ENCODE measurements at places on chromosomes 7 and 10.

DNA sequence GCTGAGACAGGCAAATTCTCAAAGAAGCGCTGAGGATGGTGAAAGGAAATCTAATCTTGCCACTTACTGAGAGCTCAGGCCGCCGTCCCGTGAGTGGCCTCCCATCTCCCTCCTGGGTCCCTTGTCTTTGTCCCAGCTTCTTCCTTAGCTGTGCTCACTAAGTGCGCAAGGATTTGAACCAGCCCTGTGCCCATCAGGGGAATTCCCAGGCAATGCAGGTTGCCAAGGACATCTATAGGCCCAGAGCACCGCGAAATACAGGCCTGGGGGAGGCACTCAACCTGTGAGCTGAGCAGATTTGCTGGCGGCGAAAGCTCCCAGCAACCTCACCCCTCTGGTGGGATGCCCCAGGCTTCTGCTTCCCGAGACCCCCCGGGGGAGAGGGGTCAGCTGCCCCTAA lies 64.8 kb downstream of the OAT start:
- DNase-seq, result peak; percentile 52

- no peak for DNase-seq
Observed at GRCh38 chr7:39603924-39604323, 19.4 kb upstream of the RALA start.

- DNase-seq, result no peak
Observed at GRCh38 chr7:1234049-1234880, 1.6 kb downstream of the UNCX start.

DNA sequence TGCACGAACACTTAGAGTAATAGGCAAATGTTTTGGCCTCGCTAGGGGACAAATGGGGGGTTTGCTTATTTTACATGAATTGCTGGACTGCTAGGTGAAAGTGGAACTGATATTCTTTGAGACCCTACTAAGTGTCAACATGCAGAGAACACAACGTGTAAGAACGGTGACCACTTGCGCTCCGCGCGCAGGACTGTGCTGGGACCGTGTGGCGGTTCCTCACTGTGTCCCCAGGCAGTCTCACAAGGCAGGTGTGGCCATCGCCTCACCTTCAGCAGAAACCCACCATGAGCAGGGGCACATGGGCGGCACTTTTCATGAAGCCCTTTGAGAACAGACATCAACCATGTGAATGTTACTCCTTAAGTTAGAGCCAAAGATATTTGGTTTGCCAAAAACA lies 27.2 kb downstream of the PTPRN2 start:
- no peak for DNase-seq

GRCh38 chr7:129853661-129854268 lies 99.0 kb downstream of the UBE2H start:
- DNase-seq, result no peak

GRCh38 chr7:132666774-132667172 lies 90.5 kb upstream of the PLXNA4 start:
- DNase-seq, result no peak
